ENCODE measurements at places on chromosomes 3 and 15. TPM values are rescaled to one million over a fixed set of nuclear protein-coding genes. Genes with fewer than 3 reads are reported as not detected.

Gene CCR8
- total RNA-seq: not detected

Gene ITIH4
- 37.1 TPM for total RNA-seq

Gene RETNLB
- not detected for total RNA-seq

Gene DNAH12
- total RNA-seq: 0.70 TPM

Gene PCNP
- total RNA-seq: 207 TPM

Gene PEX5L
- 0.08 TPM for total RNA-seq

Gene TMEM45A
- total RNA-seq: 9.2 TPM

Gene ANKUB1
- not detected for total RNA-seq

Gene SLC7A14
- total RNA-seq: not detected

Gene NANOGP8
- 4.6 TPM for total RNA-seq

Gene LRIG1
- 15.8 TPM for total RNA-seq

Gene CHL1
- total RNA-seq: 5.5 TPM

Gene PRICKLE2
- 43.7 TPM for total RNA-seq

Gene FES
- total RNA-seq: 36.2 TPM
